GM19239 (cell line): ENCODE measurements at places on chromosomes 5 and 9.

DNA sequence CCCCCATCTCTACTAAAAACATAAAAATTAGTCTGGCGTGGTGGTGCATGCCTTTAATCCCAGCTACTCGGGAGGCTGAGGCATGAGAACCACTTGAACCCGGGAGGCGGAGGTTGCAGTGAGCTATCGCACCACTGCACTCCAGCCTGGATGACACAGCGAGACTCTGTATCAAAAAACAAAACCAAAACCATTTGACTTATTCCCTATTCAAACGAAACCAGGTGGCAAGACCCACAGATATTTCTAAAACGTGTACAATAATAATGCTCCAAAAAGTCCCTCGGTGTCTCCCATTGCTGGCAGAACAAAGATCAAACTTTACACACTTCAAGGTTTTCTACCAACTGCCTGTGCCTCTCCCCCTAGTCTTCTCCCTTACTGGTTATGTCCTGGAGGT is 29.8 kb downstream of the HMGCR start:
- peak; percentile 7 for DNase-seq

DNA sequence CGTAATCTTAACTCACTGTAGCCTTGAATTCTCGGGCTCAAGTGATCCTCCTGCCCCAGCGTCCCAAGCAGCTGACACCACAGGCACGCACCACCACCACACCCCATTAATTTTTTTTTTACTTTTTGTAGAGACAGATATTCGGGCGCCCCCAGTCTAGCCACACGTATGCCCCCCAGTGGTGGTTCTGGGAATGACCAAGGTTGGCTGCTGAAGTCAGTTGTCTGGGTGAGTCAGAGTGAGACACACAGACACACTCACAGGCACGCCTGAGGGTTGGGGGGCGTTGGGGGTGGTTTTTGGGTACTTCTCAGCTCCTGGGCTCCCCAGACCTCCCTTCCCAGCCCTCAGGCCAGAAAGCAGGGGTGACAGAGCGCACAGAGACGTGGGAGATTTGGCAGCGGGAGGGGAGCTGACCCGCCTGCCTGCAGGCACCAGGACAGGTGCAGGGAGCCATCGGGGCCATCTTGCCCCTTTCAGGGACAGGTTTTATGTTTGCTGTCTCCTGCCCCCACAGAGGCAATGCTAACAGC is 4.2 kb upstream of the ENTPD8 start:
- DNase-seq: peak; percentile 90

- no peak for DNase-seq
Measured at GRCh38 chr9:124001866-124002525, 9.6 kb upstream of the LHX2 start.

DNA sequence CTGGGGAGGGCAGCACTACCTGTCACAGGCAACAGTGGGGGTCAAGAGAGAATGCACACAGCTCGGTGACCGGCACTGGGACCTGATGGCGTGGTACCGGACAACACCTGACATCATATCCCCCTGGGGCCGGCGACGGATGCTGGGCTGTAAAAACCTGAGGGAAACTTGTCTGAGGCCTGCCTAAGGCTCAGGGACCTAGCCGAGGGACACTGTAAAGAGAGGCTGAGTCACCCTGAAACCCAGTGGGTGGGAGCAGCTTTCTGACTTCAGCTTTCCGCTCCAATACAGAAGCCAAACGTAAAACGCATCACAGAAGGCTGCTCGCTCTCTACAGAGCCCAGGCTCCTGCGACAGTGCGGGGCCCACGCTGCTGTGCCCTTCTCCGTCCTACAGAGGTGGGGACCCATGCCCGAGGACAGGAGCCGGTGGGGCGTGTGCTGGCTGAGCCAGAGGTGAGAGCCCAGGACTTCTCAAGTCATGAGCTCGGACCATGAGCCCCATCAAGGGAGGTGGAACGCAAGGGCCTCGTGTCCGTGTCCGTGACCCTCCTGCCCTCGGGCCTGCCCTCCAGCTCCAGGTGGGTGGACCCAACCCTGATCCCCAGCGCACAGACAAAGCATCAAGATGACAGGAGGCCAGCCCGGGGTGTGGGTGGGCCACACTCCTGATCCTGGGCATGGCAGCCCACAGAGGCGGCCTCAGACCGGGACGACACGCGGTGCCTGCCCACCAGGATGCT is 5.3 kb downstream of the RALGDS start:
- DNase-seq: peak; percentile 94

DNA sequence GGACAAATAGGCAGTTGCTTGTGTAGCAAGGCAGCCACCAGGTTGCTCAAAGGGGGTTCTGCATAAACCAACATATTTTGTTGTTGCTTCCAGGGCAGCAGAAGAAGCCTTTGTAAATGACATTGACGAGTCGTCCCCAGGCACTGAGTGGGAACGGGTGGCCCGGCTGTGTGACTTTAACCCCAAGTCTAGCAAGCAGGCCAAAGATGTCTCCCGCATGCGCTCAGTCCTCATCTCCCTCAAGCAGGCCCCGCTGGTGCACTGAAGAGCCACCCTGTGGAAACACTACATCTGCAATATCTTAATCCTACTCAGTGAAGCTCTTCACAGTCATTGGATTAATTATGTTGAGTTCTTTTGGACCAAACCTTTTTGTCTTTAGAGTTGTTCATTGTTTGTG is 20.8 kb downstream of the CLTA start:
- DNase-seq: no peak

GRCh38 chr5:81530919-81531318 is 137.0 kb upstream of the ACOT12 start:
- DNase-seq: no peak

DNA sequence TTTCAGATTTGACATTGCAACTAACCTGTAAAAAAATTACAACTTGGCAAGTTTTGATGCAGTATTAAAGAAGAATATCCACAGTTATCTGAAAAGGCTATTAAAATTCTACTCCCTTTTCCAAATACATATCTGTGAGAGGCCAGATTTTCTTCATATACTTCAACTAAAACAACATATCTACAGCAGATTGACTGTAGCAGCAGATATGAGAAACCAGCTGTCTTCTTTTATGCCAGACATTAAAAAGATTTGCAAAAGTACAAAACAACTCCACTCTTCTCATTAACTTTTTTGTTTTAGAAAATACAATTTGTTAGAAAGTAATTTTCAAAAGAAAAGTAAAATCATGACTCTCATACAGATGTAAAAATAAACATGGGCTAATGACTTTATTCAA is 281.1 kb upstream of the PCSK5 start:
- DNase-seq: no peak

- no peak for DNase-seq
Measured at GRCh38 chr9:116497095-116497890, 189.8 kb upstream of the TRIM32 start.

DNA sequence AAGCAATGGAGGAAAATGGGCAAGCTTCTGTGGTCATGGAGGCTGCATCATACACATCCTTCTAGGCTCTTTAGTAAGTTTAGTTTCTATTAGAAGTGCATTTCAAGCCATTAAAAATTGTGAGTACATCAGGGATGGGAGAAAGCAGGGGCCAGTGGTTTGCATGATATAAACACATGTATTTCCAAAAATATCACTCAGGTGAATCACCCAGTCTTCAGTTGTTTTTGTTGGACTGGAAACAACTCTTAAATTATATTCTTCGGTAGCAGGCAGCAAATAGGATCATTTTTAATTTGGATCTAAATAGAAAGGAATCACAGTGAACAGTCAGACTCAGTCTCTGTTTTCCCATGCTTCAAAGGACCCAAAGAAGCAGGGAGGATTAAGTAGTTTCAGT is 657.9 kb downstream of the TLR4 start:
- no peak for DNase-seq

GRCh38 chr5:172806897-172807672 is 27.0 kb upstream of the ERGIC1 start:
- DNase-seq: peak; percentile 93

DNA sequence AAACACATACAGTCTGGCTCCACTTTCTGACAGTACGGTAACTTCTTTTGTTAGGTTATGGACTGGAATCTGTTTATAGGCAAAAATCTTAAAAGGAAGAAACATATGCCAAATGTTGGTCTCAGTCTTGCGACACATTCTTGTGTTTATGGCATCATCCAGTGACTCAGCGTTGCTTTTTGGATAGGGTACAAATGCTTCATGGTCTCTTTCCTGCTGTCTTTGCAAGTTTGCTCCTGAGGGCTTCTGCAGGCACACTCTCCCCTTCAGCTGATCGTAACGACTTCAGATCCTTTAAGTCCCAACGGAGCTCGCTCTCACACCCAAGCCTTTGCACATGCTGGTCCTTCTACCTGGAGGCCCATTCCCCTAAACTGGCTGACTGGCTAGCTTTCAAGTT is 23.6 kb upstream of the TNFSF8 start:
- no peak for DNase-seq

- DNase-seq: no peak
Measured at GRCh38 chr9:78030553-78031443, 813 bp downstream of the GNAQ start.
